HT1080 (cell line): ENCODE measurements at places on chromosomes 11 and 22. TPM values are rescaled to one million over a fixed set of nuclear protein-coding genes. Genes with fewer than 3 reads are reported as not detected.

The IMMP1L gene
- 17.5 and 24.0 TPM in 2 replicates for total RNA-seq

The FOLR2 gene
- total RNA-seq: not detected in 2 replicates

The FAM76B gene
- 11.9 and 13.2 TPM in 2 replicates for total RNA-seq

The MIAT gene
- total RNA-seq: 0.07 and 0.10 TPM in 2 replicates

The OR51Q1 gene
- not detected in 2 replicates for total RNA-seq

The GNAZ gene
- total RNA-seq: 0.70 and 1.00 TPM in 2 replicates

The TESMIN gene
- total RNA-seq: 3.6 TPM in 1 of 2 replicates, not detected in the other

The ACTN3 gene
- total RNA-seq: not detected in 2 replicates

The ADORA2A gene
- 1.5 and 2.3 TPM in 2 replicates for total RNA-seq

The HBG2 gene
- 15.1 and 19.5 TPM in 2 replicates for total RNA-seq

The MCAM gene
- 365 and 377 TPM in 2 replicates for total RNA-seq

The ACR gene
- not detected in 2 replicates for total RNA-seq

The OR51B2 gene
- total RNA-seq: 4.4 and 5.8 TPM in 2 replicates

The IFITM10 gene
- 0.47 and 0.58 TPM in 2 replicates for total RNA-seq

The HNRNPUL2 gene
- 4.1 and 9.3 TPM in 2 replicates for total RNA-seq

The PKNOX2 gene
- total RNA-seq: 0.10 TPM in 1 of 2 replicates, not detected in the other

The C1QTNF6 gene
- 5.8 and 10.3 TPM in 2 replicates for total RNA-seq

The APOL6 gene
- 4.3 and 4.6 TPM in 2 replicates for total RNA-seq

The KCTD14 gene
- 15.0 and 20.1 TPM in 2 replicates for total RNA-seq

The CAPN5 gene
- 9.8 and 12.9 TPM in 2 replicates for total RNA-seq

The KRTAP5-8 gene
- total RNA-seq: not detected in 2 replicates

The FADD gene
- total RNA-seq: 67.1 and 81.0 TPM in 2 replicates

The YPEL1 gene
- 0.17 and 0.21 TPM in 2 replicates for total RNA-seq

The CRY2 gene
- 3.9 and 4.1 TPM in 2 replicates for total RNA-seq

The BTBD18 gene
- not detected in 2 replicates for total RNA-seq

The CNTF gene
- 0.70 and 1.3 TPM in 2 replicates for total RNA-seq

The FGF19 gene
- total RNA-seq: not detected in 2 replicates

The GRM5 gene
- 0.34 and 0.47 TPM in 2 replicates for total RNA-seq
